ENCODE measurements at places on chromosomes 13 and 19.

DNA sequence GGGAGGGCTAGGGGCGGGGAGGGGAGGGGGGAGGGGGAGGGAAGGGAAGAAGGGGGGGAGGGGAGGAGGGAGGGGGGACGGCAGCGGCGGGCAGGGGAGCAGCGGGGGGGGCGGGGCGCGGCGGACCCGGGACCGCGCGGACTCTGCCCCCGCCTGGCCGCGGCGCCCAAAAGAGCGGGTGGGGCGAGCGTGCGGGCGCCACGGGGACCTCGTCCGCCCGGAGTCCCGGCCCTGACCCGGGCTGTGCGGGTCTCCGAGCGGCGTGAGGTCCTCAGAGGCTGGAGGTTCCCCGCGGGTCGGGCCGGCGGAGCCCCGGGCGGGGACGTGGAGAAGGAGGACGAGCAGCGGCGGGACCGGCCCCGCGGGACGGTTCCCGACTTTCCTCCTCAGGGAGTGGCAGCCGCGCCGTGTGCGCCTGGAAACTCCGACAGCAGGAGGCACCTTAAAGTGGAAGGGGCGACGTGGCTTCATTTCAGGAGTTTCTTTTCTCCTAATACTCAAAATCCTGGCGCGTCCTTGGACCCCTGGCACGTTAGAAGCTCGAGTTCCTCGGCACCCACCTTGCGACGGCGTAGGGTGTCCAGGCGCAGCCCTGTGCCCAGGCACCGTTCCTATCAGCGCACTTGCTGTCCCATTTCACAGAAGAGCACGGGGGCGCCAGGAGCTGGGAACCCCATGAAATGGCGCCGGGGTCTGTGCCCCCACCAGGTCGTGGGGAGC is 518 bp upstream of the PLPP2 start:
- DNase-seq, result no peak

- no peak for DNase-seq
Measured at GRCh38 chr19:5156231-5156986, 184.2 kb downstream of the PTPRS start.

- DNase-seq, result no peak
Measured at GRCh38 chr13:49302817-49303216, 55.1 kb downstream of the CDADC1 start.

GRCh38 chr13:112722433-112723263 is 32.8 kb downstream of the ATP11A start:
- no peak for DNase-seq

- DNase-seq, result no peak
Measured at GRCh38 chr13:113775451-113776145, 16.6 kb downstream of the TMEM255B start.

DNA sequence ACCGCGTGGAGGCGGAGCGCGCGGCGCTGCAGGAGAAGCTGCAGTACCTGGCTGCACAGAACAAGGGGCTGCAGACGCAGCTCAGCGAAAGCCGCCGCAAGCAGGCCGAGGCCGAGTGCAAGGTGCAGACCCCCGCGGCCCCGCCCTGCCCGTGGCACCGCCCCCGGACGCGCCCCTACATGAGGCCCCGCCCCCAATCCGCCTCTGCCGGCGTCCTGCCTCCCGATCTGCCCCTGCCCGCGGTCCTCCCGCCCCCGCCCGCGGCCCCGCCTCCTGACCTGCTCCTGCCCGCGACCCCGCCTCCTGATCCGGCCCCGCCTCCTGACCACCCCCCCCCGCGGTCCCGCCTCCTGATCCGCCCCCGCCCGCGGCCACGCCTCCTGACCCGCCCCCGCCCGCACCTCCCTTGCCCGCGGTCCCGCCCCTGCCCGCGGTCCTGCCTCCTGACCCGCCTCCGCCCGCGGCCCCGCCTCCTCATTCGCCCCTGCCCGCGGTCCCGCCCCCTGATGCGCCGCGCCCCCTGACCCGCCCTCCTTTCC is 11.7 kb downstream of the PRR36 start:
- no peak for DNase-seq

DNA sequence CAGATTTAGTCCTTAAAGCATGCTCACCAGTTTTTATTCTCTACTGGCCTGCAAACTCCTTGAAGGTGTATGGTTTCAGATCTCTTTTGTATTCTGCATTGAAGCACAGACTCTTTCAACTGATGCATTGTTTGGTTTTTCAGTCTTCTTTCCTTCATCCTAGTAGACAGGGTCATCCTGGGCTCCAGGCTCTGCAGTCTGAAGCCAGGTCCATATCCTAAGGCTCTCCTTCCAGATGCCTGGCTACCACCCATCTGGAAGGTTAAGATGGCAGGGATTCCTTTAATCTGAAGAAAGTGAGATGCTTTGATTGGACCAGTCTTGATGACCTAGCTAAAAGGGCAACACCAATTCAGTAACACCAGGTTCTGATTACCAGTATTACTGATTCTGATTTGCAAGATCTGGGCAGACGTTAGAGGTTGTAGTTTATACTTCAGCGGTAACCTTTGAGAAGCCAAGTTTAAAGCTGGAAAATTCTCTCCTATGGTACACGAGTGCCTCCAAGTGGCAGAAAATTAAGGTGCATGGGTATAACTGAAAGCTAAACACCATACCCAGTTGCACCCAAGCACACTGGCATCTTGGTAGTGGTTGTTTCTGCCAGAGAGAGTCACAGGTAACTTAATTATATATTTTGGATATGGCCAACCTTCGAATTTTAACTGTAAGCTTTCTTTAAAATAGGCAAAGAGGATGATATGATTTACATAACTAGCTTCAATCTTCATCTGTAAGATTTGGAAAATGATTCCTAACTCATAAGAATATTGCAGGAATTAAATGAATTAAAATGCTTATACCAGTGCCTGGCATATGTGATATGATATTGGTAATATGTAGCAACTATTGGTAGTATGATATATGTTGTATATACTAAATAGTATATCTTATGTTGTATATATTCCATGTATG is 1651.9 kb upstream of the MIR17HG start:
- peak; percentile 29 for DNase-seq

DNA sequence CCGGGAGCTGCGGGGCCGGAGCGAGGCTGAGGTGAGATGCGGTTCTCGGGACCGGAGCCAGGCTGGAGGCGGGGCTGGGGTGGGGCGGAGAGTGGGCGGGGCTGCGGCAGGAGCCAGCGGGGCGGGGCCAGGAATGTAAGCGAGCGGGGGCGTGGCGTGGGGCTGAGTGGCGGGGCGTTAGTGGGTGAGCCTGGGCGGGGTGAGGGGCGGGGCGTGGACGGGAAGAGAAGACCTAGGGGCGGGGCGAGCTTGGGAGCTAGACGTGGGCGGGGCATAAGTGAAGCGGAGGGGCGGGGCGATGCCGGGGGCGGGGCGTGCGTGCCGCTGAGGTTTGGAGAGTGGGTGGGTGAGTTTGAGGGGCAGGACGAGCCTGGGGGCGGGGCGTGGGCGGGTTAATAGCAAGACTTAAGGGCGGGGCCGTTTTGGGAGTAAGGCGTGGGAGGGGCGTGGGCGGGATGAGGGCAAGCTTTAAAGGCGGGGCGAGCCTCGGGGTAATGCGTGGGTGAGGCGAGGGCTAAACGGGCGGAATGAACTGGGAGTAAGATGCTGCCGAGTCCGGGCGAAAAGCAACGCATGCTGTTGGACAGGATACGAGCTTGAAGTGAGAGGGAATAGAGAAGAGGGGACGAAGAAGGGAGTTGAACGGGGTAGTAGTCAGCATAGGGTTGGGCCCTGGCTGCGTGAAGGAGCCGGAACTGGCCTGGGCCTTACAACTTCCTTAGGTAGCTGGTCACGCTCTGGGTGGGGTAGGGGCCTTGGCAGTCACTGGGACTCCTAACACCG is 572 bp downstream of the SNAPC2 start:
- DNase-seq, result peak; percentile 90

GRCh38 chr19:1068009-1069001 is 1.3 kb downstream of the ARHGAP45 start:
- DNase-seq, result no peak

- DNase-seq, result no peak
Measured at GRCh38 chr13:43767341-43767931, 19.3 kb downstream of the ENOX1 start.

DNA sequence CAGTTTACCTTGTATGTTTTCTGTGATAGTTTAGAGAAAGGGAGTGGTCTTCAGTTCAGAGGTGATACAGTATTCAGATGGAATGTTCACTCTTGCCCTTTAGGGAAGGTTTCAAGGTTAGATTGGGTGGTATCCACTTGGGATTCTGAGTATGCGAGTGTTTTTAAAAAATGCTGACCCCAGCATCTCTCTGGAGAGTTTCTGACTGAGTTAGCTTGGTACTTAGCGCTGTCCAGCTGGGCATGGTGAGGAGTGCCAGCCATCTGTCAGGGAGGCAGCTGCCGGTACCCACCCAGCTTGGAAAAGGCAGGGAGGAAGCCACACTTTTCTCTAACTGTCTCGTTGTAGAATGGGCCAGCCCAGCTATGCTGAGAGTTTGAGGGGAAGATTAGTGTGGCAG is 63.3 kb downstream of the ARHGEF7 start:
- no peak for DNase-seq

DNA sequence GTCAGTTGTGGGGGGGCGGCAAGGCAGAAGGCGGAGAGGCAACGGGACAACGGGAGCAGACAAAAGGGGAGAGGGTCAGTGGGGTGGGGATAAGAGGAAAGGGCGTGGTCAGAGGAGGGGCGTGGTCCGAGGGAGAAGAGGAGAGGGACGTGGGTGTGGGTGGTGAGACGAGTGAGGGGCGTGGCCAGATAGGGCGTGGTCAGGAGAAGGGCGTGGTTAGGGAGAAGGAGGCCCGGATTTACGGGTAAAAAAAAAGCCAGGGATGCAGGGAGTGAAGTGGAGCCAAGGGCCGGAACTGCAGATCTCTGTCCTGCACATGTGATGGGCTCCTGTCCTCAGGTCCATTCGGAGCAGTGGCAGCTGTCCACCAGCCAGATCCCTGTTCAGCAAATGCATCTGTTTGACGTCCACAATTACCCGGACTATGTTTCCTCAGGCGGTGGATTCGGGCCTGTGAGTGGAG is 21.5 kb downstream of the CPT1C start:
- DNase-seq, result no peak

- no peak for DNase-seq
Measured at GRCh38 chr19:56740501-56740900, 68.9 kb upstream of the ZNF835 start.

DNA sequence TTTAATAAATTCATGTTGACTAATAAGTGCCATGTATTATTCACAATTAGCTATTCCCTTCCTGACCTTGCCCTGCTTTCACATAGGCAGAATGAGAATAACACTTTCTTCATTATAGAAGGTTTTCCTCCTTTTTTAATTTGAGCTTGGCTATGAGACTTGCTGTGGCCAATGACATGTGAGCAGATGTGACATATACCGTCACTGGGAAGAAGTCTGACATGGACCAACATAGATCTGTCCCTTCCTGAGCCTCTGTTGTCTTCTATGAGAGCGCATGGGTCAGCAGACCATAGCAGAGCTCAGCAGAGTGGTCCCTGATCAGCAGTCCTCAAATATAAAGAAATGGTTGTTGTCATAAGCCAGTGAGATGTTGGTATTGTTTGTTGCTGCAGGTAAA is 163.9 kb downstream of the DACH1 start:
- no peak for DNase-seq

DNA sequence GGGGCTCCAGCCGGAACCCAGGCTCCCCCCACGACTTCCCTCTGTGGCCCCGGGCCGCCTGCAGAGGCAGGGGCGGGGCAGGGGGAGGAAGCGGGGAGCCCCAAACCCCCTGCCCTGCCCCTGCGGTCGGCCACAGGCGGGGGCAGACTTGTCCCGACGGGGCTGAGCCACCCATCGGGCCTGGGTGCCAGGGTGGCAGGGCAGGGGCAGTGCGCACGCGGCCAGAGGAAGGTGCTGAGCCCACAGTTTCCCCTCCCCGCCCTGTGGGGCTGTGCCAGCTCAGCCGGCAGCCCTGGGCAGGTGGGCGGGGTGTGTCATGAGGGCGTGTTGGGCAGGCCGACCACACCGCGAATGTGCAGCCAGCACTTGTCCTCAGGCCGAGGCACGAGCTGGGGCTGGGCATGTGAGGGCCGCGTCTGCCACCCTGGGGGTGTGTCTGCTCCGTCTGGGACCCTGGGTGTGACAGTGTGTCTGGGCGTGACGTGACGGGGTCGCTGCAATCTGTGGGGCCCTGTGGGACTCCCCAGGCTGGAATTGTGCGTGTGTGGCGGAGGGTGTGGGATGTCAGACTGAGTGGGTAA is 17.7 kb downstream of the CCDC97 start:
- DNase-seq, result no peak

DNA sequence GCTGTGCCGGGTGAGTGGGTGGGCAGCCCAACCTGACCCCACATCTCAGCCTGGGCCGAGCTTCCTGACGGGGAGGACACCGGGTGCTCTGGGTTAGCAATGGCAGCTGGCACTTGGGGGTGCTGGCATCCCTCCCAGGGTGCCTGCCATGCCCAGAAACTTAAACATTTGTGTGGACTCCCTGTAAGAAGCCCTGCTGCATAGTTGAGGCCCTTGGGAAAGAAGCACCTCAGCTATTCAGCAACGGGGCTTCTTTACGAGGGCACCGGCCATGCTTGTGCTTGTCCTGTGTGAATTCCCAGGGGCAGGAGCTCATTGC is 33.8 kb upstream of the MEDAG start:
- DNase-seq, result no peak
